ENCODE measurements at places on chromosomes 5 and 9.

DNA sequence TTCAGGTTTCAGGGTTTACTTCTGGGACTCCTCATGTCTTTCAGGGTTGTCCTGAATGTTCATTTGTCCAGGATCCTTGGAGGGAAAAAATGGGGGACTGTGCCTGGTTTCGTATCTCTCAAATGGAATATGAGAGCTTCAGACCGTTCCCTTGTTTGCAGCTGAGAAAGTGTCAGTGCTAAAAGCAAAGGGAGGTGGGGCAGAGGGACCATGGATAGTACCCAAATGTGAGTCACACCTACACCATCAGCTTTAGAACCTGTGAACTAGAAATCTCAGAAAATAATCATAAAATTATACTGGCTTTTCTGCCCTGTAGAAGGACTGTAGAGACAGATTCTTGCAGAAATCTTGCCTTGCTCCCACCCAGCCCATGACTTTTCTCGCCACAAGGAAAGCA is 84.3 kb upstream of the TAF11L2 start:
- DNase-seq, result no peak

DNA sequence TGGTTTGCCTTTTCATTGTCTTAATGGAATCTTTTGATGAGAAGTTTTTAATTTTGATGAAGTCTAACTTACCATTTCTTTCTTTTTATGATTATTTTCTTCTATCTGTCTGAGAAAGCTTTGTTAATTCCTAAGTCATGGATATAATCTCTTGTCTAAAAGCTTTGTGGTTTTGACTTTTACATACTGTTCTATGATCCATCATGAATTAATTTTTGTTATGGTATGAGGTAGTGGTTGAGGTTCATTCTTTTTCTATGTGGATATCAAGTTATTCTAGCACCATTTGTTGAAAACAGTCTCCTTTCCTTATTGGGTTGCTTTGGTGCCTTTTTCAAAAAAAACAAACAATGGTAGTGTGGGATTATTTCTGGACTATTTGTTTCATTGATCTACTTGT is 20.4 kb downstream of the FBXO10 start:
- DNase-seq, result no peak

DNA sequence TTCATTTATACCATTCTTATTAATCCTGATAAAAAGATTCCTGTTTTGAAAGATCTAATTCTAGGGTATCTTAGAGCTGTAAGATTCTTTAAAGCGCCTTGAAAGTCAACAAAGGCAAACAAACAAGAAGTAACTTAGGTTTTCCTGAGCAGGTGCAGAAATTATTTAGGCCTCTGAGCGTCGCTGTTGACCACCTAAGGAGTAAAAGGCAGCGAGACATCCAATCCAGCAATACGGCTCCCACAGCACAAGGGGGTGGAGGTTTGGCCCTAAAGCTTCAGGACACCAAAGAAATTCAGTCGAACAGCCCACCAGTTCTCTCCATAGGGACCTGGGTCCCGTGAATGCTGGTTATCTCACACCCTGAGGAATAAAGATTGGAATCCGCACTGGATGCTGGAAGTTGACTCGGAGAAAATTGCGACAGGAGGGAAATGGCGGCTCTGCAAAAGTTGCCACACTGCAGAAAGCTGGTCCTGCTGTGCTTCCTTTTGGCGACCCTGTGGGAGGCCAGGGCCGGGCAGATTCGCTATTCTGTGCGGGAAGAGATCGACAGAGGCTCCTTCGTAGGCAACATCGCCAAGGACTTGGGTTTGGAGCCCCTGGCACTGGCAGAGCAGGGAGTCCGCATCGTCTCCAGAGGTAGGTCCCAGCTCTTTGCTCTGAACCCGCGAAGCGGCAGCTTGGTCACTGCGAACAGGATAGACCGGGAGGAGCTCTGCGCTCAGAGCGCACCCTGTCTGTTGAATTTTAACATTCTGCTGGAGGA is at the start of gene PCDHGA2:
Gene PCDHGA2, plus strand, starts transcription at position 223 of the 769 bp plus-strand sequence.
- DNase-seq, result peak; percentile 21

DNA sequence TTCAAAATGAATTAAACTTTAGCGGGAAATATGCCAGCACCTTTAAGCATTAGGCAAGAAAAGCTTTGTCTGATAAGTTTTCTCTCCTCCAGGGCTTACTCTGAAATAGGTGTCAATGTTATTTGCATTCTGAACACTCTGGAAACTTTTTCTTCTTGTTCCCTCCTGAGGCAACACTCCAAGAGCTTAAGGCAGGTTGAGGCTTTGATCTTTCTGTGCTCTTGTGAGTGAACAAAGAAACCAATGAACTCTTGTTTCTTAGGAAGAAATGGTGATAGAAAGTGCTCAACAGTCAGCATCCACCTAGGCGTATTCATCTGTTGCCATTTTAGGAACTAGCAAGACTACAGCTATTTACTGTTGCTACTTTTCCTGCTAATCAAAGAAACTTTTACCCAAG is 259.8 kb downstream of the NFIB start:
- no peak for DNase-seq

GRCh38 chr5:123164054-123164453 is 75.0 kb downstream of the PRDM6 start:
- peak; percentile 7 for DNase-seq

DNA sequence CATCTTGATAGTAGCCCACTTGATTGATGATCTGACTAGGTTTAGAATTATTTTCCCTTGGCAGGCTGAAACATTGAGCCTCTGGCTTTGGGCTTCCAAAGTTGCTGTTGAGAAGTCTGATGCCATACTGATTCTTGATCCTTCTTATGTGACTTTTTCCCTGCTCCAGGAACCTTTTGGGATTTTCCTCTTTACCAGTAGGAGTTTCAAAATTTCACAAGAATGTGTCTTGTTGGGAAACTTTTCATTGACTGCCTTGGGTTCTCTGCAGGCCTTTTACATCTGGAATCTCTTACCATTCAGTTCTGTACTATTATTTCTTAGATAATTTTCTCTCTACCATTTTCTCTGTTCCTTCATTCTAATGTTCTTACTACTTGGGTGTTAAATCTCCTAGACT is 20.0 kb downstream of the STC2 start:
- no peak for DNase-seq

- no peak for DNase-seq
These were observed 204.0 kb downstream of the DNAH5 start for GRCh38 chr5:13740471-13740870.

DNA sequence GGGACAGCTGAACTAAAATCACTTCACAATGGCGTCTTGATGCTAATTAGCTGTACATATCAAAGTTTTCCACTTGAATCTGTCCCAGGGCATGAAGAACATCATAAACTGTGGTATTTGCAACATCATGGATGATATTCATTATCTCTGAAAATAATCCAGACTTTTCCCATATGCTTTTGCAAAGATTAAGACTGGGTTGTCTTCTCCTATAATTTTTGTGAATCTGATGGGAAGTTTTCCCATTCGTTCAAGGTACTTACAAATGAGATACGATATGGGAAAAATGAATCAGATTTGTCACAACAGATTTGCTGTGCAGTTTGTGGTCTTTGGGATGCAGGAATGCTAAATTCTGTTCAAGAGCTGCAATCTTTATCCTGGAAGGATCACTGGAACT is 17.4 kb upstream of the ADAMTS16 start:
- DNase-seq, result no peak

DNA sequence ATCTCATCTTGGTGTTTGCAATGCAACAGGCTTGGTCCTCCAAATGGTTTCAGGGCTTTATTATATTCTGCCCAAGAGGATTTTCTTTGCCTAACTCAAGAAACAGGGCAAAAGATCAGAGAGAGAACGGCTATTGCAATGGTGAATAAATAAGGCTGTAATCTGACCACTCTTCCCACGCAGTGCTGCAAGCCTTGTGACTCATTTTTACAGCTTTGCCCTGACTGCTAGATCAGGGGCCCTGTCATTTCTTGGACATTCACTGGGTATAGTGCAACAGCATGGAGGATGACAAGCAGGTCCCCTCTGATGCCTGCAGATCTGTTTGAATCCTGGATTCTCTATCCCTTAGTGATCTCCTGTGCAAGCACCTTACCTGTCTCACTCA is 459.1 kb downstream of the EBF1 start:
- DNase-seq, result no peak

GRCh38 chr9:109248133-109248581 is 72.7 kb downstream of the EPB41L4B start:
- DNase-seq, result no peak

GRCh38 chr5:98415663-98416062 is 357.8 kb upstream of the RGMB start:
- DNase-seq, result no peak

DNA sequence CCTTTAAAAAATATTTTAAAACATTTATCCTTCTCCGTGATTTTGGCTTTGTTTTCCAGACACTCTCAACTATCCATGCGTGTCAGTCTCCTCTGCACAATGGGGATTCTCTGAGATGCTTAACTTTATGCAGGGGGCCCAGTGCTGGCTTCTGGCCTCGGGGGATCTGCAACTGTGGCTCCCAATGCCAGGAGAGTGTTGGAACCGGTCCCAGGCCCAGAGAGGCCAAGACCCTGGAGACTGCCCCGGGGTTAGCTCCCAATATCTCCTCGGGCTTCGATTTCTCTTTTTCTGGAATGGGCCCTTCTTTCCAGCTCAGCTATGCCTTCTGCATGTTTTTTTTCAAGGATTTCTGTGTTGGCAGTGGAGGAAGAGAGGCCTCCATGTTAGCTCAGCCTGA is 20.1 kb upstream of the SARDH start:
- no peak for DNase-seq

GRCh38 chr9:127714020-127714750 is 1.3 kb downstream of the PTRH1 start:
- DNase-seq, result no peak

GRCh38 chr9:128626181-128626580 is 30.5 kb downstream of the DYNC2I2 start:
- DNase-seq, result no peak

- no peak for DNase-seq
These were observed 325.4 kb downstream of the RFX3 start for GRCh38 chr9:3200331-3200774.

GRCh38 chr9:88287972-88288371 is 100.3 kb upstream of the SPIN1 start:
- DNase-seq, result no peak

- peak; percentile 72 for DNase-seq
These were observed 162.2 kb downstream of the SREK1 start for GRCh38 chr5:66306105-66306843.

GRCh38 chr9:109063760-109064159 is 50.5 kb upstream of the CTNNAL1 start:
- DNase-seq, result peak; percentile 68

GRCh38 chr5:87029951-87030350 is 237.7 kb upstream of the RASA1 start:
- no peak for DNase-seq

- DNase-seq, result no peak
These were observed 53.9 kb downstream of the C9orf57 start for GRCh38 chr9:72006501-72006900.

GRCh38 chr9:90921104-90921503 is 119.5 kb downstream of the SYK start:
- no peak for DNase-seq

GRCh38 chr5:142998316-142999020 is 228.3 kb downstream of the ARHGAP26 start:
- peak; percentile 75 for DNase-seq

- no peak for DNase-seq
These were observed 41.6 kb upstream of the CD180 start for GRCh38 chr5:67238191-67238590.
